Activated T-cell treated with anti-CD3 and anti-CD28 coated beads, Interleukin-2, amount 50 U/mL, for 24 hours (primary cell): ENCODE measurements at places on chromosomes 16 and 17.

DNA sequence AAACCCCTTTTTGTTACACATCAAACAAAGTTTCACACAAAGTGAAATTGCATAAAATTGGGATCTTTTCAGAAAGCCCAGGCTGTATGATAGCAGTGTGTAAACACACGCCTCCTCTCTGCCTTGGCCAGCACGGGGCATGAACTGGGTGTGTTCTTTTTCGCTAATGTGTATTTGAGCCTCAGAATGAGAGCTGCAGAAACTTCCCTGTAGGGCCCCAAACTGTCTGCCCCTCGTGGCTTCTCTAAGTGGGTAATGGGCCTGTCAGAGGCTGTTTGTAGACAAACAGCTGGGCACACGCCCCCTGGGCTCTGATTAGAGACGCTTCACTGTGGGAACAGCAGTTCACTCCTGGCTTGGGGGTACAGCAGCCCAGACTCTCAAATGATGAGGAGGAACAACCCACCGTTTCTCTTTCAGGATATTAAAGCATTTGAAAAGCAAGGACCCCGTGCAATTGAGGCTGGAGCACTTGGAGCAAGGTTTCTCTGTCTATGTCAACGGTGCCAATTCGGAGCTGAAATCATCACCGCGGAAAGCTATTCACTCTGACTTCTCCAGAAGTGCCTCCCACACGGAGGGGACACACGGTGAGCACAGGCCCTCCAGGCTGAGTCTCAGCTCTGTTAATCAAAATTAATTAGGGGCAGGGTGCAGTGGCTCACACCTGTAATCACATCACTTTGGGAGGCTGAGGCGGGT lies 78.4 kb downstream of the KATNIP start:
- no peak for DNase-seq

DNA sequence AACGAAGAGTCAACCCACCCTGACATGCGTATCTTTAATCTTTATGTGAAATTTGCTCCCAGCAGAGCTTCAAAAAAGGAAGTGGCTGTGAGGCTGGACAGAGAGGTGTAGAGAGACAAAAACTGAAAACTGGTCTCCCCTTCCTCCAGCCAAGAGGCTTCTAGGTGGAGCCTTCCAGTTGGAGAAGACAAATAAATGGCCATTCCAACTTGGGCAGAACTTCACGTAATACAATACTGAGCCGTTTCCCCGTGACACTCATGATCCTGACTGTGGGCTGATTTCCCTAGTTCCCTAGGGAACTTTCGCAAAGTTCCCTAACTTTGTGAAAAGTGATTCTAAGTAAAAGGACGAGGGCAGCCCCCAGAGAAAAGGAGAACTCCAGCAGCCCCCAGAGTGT lies 78.8 kb downstream of the ZFHX3 start:
- DNase-seq: no peak

DNA sequence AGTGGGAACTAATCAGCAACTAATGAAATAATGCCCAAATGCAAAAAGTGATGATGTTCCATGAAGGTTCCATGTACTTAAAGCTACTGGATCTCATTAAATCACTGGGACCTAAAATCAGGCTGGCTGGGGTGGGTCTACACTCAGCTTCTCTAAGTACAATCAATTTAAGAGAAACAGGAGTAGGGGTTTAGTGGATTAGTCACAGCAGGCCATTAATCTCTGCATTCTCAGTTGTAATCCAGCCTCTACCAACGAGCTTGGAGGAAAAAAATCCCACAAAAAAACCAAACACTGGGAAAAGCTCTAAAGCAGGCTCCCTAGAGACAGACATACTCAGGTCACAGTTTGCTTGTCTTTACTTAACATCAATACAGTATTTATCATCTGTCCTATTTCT lies 15.0 kb downstream of the CA10 start:
- no peak for DNase-seq

- DNase-seq: no peak
Observed at GRCh38 chr17:46010597-46011186, 11.6 kb downstream of the STH start.

DNA sequence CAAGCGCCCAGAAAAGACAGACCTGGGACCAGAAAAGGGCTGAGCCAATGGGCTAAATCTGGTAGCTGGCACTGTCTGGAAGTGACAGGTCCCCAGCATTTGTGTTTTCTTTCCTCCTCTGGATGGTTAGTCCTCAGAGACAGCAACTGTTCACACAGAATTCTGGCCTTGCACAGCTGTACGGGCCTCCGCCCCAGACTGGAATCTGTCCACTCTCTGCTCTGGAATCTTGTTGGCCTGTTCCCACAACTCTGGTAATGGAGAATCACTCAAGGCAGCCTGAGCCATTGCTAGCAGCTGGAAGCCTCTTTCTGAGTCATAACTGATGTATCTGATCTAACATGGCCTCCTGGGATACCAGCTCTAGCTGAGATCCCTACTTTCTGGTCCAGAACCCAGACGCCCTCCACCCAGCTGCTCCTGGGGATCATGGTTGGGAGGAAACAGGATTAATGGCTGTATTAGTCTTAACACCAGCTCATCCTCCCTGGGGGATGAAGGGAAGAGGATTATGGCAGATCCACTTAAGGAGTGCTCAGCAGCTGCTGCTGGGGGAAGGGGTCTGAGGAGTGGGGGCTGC lies 9.1 kb downstream of the ZNF668 start:
- no peak for DNase-seq

DNA sequence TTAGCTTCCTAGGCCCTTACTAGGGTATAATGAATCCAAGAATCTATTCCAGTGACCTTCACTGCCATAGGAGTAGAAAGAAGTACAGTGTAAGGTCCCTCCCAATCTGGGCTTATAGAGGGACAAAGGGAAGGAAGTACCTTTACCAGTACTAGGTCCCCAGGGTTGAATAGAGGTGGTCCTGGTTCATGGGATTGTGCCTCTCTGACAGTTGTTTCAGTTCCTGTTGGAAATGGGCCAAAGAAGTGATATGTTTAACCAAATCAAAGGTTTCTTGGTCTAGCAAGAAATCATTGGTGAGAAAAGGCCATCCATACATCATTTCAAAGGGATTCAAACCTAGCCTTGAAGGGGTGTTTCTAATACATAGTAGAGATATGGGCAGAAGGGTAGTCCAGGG lies 16.0 kb upstream of the ZNHIT3 start:
- no peak for DNase-seq

- DNase-seq: peak; percentile 60
Observed at GRCh38 chr17:14427900-14428647, 127.2 kb downstream of the HS3ST3B1 start.

DNA sequence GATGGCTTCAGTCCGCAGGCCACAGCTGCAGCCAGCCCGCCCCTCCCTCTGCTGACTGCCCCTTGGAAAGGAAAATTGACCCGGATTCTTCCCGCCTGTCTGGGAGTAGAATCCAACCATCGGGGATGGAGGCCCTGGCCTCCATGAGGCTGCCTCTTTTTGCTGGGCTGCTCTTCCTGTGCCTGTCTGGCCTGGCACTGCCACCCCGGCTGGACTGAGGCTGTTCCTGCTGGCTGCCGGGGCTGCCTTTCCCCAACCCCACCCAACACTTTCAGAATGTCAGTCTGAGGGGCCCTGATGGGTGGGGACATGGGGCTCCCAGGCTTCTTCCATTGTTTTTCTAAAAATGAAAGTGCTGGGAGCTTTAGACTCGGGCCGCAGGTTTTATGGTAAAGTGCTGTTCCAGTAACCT lies 7.3 kb downstream of the BAHCC1 start:
- DNase-seq: no peak

DNA sequence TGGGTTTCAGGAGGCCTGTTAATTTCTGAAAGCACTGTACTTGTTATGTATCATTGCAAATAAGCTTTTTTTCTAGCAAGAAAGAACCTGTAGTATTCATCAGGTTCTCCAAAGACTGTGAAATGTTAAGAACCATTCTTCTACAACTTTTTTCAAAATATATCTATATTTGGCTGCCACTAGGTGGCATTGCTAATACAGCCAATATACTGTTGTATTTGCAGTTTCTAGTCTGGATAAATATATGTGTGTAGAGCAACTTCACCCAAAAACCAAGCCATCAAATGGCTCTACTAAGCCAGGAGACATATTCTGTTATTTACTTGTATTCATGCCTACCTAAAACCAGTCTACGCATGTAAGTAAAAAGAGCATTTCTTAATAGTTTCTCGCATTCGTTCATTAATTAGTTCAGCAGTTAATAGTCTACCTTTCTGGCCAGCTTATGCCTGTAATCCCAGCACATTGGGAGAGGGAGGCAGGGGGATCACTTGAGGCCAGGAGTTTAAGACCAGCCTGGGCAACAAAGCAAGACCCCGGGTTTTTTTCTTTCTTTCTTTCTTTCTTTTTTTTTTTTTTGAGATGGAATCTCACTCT lies 39.5 kb downstream of the VMP1 start:
- DNase-seq: no peak

DNA sequence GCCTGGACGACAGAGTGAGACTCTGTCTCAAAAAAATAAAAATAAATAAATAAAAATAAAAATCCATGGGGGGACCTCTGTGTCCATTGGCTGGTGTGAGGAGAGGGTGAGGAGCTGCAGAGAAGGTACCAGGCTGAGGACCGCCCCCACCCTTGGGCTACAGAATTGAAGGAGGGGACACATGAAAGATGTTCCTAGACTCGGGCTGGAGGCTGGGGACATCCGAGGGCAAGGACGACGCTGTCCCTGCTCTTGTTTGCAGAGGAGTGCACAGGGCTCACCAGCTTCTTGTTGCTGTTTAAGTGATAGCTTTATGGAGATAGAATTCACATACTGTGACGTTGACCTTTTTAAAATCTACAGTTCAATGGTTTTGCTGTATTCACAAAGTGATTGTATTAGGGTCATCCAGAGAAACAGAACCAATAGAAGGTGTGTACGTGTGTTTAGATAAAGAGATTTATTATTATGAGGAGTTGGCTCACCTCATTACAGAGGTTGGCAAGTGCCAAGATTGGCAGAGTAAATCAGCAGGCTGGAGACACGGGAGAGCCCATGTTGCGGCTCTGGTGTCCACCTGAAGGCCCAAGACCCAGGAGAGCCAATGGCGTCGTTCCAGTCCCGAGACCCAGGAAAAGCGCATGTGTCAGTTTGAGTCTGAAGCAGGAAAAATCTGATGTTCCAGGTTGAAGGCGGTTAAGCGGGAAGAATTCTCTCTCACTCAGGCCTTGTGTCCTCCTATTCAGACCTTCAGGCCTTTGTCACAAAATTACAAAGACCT lies 320.7 kb downstream of the SEC14L1 start:
- DNase-seq: no peak

DNA sequence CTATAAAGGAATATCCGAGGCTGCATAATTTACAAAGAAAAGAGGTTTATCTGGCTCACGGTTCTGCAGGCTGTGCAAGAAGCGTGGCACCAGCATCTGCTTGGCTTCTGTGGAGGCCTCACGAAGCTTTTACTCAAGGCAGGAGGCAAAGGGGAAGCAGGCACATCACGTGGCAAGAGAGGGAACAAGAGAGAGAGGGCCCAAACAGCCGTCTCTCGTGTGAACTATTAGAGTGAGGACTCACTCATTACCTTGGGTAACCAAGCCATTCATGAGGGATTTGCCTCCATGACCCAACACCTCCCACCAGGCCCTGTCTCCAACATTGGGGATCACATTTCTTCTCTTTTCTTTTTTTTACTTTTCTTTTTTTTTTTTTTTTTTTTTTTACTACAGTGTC lies 7.5 kb upstream of the ALKBH5 start:
- DNase-seq: no peak

- no peak for DNase-seq
Observed at GRCh38 chr17:36628576-36628975, 27.2 kb downstream of the MRM1 start.

DNA sequence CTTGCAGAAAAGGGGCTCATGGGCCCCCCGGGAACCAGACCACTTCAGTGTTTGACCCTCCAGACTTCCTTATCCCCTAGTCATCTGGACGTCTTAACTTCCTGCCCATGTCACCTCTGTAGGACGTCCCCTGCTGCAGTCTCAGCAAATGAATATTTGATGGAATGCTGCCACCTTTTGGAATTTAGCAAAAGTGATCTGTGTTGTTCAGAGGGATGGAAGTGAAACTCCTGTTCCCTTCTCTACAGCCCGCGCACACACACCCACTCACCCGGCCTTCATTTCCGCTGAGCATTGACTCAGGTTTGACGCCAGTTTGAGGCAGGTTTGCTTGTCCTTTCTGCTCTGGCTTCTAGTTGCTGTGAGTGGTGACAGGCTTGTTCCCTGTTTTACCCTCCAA lies 507.2 kb upstream of the EEF2KMT start:
- DNase-seq: no peak

DNA sequence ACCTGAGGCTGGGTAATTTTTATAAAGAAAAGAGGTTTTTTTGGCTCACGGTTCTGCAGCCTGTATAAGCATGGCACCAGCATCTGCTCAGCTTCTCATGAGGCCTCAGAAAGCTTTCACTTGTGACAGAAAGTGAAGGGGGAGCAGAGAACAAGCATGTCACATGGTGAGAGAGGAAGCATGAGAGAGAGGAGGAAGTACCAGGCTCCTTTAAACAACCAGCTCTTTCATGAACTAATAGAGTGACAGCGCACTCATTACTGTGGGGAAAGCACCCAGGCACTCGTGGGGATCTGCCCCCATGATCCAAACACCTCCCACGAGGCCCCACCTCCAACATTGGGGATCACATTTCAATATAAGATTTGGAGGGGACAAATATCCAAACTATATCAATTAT lies 86.8 kb downstream of the USP32 start:
- DNase-seq: no peak

- no peak for DNase-seq
Observed at GRCh38 chr16:67283039-67283825, 3.9 kb downstream of the PLEKHG4 start.
